ENCODE measurements at places on chromosomes 12 and 14. TPM values are rescaled to one million over a fixed set of nuclear protein-coding genes. Genes with fewer than 3 reads are reported as not detected.

DNA sequence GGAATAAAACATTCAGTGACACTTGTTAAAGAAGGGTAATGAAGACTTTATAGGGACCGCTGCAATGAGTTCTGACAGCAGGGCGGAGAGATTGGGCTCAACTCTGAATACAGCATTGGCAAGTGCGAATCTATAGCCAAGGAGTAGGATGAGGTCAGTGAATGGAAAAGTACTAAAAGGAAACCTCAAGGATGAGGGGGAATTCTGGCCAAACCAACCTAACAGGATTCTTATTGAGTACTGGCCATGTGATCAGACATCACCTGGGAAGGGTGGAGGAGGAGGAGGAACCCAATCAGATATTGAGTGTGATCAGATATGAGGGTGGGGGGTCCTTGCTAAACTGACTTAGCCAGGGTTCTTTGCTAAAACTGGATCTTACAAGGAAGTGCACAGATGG is 31.0 kb downstream of the DRAM1 start:
- no peak for DNase-seq

DNA sequence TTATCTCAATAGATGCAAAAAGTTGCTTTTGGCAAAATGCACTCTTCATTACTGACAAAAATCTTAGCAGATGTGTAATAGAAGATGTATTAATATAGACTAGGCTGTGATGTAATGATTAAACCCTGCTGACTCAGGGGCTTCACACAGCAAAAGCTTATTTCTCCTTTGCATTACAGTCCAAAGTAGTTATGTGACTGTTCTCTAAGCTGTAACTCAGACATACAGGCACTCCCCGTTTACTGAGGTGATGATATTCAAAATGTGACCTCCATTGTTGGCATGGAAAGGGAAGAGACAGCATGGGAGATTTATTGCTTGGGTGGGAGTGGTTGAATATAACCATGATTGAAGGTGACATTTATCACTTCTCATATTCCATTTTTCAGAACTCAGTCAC is 331.5 kb downstream of the SNAPC1 start:
- no peak for DNase-seq

- no peak for DNase-seq
Observed at GRCh38 chr12:96427269-96427729, 27.1 kb upstream of the CDK17 start.

- no peak for DNase-seq
Observed at GRCh38 chr12:3182426-3182825, 105.2 kb downstream of the TSPAN9 start.

Gene RFLNA
- 2.3 TPM for total RNA-seq

GRCh38 chr12:23830210-23830609 is 119.3 kb downstream of the SOX5 start:
- DNase-seq: no peak
